ENCODE measurements at places on chromosomes 4 and X.

GRCh38 chr4:170446782-170447181, 357.0 kb upstream of the AADAT start:
- DNase-seq, result no peak

DNA sequence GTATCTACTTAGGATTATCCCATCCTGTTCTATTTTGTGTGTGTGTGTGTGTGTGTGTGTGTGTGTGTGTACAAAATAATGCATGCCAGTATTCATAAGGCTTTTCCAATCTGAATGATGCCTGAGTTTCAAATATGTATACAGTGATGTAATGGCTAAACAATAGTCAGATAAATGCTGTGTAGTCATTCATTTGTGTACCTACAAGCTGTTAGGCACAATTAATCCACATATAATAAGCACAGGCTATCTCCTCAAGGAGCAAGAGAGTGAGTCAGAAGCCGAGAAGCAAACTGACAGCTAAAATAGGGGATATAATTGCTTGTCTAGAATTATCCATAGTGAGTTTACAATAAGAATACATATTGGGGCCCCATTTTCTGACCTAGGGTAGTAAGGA, 15.7 kb downstream of the DMD start:
- no peak for DNase-seq

DNA sequence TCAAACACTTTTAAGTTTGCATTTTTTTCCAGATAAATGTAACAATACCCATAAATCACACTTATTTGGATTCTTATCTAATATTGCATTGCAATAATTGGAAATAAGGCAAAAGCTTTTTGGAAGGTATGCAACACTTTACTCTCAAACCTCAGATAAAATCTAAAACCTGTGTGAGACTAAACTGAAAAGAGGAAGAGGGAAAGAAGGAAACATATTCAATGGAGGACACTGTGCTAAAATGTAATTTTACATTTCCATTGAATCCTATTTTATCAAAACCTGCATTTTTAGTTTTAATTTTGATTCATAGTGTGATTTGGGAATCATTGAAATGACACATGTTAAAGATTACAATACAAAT, 99.4 kb downstream of the HPGD start:
- no peak for DNase-seq

DNA sequence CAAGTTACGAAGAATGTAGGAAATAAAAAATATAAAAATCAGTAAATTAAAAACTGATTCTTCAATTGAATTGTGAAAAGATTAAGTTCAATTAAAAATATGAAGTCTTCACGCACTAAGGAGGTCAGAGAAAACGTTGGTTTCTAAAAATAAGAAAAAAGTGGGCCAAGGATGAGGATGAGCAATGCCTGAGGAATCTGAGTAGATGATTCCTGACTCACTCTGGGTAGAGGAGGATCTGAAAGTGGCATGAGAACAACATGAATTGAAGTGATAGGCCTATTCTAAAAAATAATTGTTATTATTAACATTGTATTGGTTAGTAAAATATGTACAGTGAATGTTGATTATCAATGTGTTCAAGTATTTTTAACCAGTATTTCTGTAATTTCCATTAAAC, 444.2 kb downstream of the GRIA2 start:
- DNase-seq, result no peak

DNA sequence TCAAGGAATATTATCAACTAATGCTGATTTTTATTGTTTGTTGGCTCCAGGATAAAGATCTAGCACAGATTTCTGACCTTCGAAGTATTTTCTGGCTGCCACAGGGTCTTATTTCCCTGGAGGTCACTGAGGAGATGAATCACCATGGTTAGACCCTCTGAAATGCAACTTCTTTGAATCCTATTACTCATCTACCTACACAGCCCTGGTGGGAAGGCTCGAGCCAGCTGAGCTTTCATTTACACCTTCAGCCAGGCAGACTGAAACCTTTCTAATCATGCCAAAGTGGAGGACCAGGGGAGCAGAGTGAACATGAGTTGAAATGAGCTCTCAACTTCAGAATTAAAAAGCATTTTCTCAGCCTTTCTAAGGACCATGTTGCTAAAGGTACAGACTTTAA, 130.5 kb downstream of the SMIM20 start:
- DNase-seq, result no peak

DNA sequence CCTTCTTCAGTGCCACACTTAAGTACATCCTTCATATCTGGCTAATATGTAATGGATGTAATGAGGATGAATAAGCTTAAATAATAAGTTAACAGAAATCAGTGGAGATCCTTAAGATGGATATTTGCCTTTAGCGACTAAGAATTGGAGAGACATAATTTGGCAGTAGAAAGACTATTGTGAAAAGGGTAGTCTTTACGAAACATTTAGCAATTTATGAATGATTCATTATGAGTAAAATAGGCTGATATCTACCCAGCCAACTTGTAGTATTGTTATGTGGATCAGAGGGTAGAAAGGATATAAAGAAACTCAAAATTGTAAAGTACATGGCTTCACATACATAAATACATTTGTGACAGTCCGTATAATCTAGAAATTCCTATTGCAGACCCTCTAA, 2371.8 kb downstream of the PCDH7 start:
- DNase-seq, result no peak

DNA sequence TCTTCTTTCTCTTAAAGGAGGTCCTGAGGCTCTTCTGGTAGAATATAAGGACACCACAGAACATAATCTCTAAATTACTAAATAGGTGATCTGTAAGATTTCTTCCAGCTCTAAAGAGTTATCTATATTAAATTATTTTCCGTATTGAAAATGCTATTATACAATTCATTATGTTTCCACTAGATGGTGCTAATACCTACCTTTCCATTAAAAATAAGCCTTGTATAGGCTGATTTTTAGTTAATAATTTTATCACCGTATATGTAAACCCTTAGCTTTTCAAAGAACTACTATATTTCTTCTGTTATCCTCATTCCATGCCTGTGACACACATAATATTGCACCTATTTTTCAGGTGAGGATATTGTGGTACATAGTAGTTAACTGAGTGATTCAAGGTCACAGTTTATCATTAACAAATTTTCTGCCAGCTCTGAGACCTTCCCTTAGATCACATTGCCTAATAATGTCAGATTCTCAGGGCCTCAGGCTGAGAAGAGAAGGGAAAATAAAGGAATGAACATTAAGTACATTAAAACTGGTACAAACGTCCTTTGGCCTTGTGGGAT, 138.8 kb downstream of the TEX11 start:
- DNase-seq, result no peak

- DNase-seq, result no peak
Observed at GRCh38 chr4:187251896-187252295, 528.2 kb upstream of the FAT1 start.

DNA sequence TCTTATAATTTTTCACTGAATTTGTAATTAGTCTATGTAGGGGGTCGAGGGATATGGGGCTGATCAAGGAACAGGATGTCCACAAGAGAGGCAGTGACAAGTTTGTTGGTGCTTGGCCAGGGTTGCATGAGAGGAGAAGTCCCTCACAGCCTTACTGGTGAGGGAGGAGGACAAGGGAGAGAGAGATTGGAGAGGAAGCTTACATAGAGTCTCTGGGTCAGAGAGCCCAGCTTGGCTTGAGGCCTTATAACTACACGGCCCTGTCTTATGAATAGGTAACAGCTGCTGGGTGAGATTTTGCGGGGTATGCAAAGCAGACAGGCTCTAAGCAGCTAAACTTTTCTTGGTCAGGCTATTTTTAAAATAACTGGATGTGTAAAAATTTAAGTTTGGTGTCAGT, 37.9 kb upstream of the OTUD4 start:
- DNase-seq, result no peak

DNA sequence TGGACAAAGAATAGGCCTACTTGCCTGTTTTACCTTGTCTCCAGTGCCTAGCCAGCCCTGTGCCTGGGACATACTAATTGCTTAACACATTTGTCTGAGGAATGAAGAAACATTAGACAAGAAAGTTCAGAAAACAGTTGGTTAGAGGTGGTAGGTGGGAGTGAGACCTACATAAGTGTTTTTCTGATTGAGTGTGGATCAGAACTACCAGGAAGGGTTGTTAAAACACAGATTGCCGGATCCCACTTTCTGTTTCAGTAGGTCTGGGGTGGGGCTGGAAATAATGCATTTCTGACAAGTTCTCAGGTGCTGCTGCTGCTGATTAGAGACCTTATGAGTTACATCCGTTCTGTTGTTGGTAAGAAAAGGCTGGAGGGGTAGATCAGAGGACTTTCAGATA, 5.7 kb upstream of the JADE1 start:
- DNase-seq, result peak; percentile 58

GRCh38 chr4:184058026-184058425, 152.9 kb downstream of the STOX2 start:
- no peak for DNase-seq

DNA sequence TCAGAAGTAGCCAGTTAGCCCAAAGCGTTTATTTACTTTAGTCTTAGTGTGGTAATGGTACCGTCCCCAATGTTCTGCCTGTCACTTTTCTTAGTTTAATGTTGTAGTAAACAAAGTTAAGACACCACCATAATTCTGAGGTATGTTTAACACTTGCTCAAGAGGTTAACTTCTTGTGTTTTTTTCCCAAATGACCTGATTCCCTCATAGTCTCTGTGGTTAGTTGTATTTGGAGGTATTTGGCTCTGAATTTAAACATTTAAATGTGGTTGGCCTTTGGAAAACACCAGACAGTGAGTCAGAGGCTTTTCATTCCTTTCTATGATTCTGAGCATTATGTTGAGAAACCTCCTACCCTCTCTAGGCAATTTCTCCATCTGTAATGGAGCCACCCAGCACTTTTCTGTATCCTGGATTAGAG, 47.9 kb downstream of the CXCL1 start:
- no peak for DNase-seq

GRCh38 chr4:25532591-25532990, 123.1 kb upstream of the SLC34A2 start:
- no peak for DNase-seq

DNA sequence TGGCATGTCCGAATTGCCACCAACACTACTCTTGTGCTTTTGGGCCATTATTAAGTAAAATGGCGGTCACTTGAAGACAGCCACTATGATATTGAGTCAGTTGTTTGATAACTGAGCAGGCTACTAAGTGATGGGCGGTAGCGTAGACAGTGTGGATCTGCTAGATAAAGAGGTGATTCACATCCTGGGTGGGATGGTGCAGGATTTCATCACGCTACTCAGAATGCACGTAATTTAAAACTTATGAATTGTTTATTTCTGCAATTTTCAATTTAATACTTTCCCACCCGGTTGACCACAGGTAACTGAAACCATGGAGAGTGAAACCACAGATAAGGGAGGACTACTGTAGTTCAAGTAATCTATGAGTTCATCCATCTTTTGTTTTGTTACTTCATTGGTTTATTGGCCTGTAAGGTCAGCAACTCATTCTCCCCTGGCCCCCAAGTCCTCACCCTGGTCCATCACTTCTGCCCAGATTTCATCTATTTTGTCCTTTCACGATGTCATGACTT, 2.9 kb downstream of the ARAF start:
- no peak for DNase-seq

DNA sequence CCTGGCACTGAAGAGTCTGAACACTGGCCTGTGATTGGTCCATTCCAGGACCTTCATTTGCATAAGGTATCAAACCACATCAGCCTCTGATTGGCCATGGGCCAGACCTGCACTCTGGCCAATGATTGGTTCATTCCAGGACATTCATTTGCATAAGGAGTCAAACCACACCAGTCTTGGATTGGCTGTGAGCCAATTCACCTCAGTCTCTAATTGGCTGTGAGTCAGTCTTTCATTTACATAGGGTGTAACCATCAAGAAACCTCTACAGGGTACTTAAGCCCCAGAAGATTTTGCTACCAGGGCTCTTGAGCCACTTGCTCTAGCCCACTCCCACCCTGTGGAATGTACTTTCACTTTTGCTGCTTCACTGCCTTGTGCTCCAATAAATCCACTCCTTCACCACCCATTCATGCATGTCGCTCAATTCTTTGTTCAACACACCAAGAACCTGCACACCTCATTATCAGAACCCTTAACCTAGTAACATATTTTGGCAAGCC, 14.2 kb upstream of the HERC5 start:
- no peak for DNase-seq

DNA sequence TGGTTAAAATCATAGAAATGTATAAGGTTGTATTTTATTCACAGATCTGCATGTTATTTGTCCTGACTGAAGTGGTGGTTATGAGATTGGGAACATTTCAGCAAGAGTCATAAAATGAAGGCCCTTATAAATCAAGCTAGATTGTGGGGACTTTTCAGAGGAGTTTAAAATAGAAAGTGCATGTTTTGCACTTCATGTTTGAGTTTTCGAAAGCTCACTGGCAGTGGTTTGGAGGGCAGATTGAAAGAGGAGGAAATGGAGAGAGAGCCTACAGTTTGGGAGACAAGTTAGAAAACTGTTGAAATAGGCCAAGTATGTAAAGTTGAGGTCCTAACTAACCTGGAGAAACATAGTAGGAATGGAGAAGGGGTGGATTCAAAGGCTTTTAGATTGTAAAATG, 124.9 kb downstream of the KDM6A start:
- no peak for DNase-seq

DNA sequence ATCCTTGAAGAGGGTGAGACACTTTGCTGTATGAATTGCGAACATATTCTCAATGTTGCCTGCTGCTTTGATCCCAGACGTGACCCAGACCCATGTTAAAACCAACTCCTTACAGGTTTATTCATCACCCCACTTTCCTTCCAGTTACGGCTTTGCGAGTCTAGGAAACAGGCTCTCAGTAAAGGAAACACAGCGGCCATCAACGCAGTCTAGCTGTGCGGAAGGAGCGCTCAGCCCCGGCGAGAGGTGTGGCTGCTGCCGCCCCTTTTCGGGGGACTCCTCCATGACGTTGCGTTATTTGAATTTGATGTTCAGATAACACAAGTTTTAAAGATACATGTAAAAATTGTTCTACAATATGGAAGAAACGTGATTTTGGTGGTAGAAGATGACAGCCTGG, 206.4 kb upstream of the FAT1 start:
- no peak for DNase-seq

DNA sequence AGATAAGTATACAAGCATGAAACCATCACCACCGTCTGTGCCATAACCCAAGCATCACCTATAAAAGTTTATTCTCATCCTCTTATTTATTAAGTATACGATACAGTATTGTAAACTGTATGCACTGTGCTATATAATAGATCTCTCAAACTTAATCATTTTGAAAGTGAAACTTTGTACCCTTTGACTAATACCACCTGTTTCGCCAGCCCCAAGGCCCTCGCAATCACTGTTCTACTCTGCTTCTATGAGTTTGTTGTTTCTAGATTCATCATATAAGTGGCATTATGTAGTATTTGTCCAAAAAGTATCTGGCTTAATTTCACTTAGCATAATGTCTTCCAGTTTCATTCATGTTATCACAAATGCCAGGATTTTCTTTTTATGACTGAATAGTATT, 72.1 kb upstream of the DOCK11 start:
- DNase-seq, result no peak

GRCh38 chrX:134694333-134695322, 36.4 kb upstream of the PLAC1 start:
- no peak for DNase-seq

- DNase-seq, result peak; percentile 38
Observed at GRCh38 chrX:115650916-115651315, 89.9 kb downstream of the PLS3 start.

GRCh38 chr4:40840255-40840984, 90.7 kb downstream of the NSUN7 start:
- DNase-seq, result no peak
